ENCODE measurements at places on chromosomes 2 and 18.

GRCh38 chr2:196609806-196610205 is 29.7 kb upstream of the CCDC150 start:
- no peak for DNase-seq

DNA sequence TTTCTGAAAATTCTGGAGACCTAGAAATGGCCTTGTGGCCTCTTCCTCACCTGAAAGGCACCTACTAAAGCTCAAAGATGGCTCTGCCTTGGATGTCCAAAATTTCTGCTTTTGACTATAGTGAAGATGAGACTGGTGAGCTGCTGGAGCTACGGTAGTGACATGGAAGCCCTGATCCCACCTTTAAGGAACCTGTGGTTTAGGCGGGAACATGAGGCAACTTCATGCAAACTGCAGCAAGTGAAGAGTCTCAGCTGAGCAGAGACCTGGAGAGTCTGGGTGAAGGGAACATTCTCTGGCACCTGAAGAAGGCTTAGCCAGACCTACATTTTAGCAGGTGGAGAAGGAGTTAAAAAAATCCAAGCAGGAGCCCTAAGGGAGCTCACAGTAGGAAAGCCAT is 40.0 kb downstream of the GORASP2 start:
- DNase-seq: no peak

GRCh38 chr2:160397530-160397865 is 96.1 kb downstream of the RBMS1 start:
- no peak for DNase-seq

- no peak for DNase-seq
Measured at GRCh38 chr2:200373231-200373630, 66.7 kb downstream of the SPATS2L start.

- no peak for DNase-seq
Measured at GRCh38 chr18:77896586-77897252, 647.1 kb downstream of the GALR1 start.

All from activated gamma-delta T cell treated with anti-CD3 and anti-CD28 coated beads, Interleukin-2, amount 50 U/mL, for 16 hours (primary cell).